Stimulated activated naive CD8-positive, alpha-beta T cell treated with anti-CD3 and anti-CD28 coated beads, Interleukin-15, amount 100 ng/mL, for 72 hours (primary cell): ENCODE measurements at places on chromosomes 16 and 17.

GRCh38 chr16:57998486-57998885 lies 2.0 kb downstream of the ZNF319 start:
- DNase-seq, result peak; percentile 25

- DNase-seq, result no peak
These were observed 34.3 kb downstream of the MYH3 start for GRCh38 chr17:10622617-10623485.

DNA sequence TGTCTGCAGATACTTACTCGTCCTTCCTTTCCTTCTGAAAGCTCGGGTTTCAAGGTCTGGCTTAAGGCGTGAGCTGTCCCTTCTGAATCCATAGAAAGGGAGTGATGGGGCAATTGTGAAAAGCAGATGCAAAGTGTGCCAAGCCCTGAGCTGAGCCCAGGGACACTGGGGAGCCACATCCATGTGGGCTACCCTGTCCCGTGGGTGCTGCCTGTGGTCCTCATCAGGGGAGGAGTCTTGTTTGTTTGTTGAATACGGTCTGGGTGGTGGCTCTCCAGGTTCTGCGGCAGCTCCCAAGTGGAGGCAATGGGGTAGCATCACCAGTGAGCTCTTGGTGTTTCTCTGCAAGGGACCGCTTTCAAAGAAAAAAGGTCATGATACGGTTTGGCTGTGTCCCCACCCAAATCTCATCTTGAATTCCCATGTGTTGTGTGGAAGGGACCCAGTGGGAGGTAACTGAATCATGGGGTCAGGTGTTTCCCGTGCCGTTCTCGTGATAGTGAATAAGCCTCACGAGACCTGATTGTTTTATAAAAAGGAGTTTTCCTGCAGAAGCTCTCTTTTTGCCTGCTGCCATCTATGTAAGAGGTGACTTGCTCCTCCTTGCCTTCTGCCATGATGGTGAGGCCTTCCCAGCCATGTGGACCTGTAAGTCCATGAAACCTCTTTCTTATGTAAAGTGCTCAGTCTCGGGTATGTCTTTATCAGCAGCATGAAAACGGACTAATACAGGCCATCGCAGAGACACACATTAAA lies 1.0 kb upstream of the ALG1 start:
- no peak for DNase-seq

DNA sequence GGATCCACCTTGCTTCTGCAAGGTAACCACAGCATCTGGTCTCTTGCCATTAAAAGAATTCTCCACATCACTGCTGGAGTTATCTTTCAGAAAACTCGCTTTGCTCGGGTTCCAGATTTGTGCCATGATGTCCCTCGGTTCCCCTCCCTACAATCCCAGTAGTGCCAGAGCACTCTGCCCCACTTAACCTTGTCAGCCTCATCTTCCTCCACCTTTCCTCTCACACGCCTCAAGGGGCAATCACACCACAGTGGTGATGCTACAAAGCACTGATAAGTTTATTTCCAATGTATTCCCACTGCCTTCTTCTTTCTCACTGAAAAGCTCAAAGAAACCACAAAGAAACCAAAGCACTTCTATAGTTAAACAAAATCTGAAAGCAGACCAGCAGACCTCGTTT lies 11.4 kb upstream of the CDRT4 start:
- no peak for DNase-seq

DNA sequence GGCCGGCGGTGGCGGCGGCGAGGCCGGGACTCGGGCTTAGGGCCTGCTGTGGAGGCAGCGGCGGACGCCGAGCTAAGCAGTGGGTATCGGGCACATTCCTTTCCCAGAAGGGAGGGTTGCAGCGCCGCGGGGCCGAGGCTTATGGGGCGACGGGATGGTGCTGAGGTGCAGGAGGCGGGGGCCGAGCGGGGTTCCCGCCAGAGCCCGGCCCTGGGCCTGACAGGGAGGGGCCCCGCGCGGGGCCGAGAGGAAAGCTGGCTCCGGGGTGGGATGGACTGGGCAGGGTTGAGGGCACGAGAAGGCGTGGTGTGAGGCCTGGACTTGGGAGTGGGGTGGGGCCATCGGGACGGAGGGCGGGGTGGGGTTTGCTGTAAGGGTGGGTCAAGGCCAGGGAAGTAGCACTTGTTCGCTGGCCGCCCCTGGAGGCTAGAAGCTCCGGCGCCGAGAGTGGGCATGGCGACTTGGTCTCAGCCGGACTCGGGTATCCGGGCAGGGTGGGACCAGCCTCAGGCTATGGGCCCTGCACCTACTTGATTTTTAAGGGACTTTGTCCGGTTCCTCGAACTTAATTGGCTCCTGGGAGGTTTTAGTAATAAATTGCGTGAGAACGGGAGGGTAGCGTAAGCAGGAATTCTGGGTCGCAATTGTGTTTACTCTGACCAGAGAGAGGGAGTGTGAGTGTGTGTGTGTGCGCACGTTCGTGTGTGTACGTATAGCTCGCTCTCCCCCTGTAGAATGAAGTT lies 396 bp downstream of the NFE2L1 start:
- peak; percentile 50 for DNase-seq

- DNase-seq, result no peak
These were observed 20.2 kb downstream of the CRISPLD2 start for GRCh38 chr16:84839956-84840355.

DNA sequence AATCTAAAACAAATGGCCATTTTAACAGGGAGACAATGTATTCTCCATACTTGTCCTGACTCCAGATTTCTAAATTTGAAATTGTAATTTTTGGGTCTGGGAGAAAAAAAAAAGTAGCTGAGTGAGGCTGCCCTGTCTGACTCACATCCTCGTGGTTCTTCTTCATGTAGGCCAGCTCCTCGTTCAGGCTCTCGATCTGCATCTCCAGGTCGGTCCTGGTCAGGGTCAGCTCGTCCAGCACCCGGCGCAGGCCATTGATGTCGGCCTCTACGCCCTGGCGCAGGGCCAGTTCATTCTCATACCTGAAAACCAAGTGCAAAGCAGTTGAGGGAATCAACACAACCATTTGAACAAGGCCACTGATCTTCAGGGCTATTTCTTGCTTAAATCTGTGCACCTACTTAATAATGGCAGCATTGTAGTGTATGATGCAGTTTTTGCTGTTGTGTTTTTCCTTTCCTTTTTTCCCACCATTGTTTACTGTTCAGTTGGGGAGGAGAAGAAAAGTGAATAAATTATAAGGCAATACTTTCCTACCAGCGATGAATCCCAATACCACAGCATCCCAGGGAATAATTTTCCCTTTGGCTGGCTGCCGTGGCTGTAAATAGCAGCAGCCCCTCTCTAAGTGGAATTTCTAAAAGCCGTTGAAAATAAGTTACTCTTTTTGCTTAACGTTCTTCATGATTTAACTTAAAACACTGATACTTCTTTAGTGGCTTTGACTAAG lies 2.2 kb downstream of the KRT12 start:
- no peak for DNase-seq

- no peak for DNase-seq
These were observed 211.2 kb downstream of the IRF8 start for GRCh38 chr16:86110134-86110533.

DNA sequence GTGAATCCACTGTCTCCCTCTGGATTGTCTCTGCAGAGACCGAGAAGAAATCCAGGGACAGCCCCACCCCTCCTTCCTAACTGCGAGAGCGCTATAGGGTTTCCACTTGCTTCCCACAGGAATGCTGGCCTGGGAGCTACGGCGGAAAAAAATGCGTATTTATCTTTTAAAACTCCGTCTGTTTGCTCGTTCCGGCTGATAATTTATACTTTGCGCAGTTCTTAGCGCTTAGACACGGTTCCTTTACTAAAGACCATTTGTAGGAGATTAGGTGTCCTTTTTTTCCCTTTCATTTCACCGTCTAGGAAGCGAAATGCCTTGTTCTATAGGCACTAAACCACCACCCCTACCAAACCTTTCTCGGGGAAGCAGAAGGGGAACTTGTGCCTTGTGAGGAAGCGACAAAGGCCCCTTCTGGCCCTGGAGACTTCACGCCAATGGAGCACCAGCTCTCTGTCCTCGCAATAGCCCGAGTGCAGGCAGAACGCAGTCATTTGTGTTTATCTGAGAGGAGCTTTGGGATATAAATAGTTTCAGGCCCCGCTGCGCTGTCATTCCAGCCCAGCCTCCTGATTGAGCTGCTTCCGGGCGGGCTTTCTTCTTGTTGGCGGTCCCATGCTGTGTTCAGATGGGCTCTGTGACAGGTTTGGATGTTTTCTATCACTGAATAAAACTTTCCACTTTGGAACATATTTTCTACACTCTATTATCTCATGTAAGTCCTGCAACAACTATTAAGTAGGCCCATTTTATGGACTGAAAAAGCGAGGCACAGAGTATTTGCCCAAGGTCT lies 791 bp upstream of the SUPT4H1 start:
- DNase-seq, result no peak

DNA sequence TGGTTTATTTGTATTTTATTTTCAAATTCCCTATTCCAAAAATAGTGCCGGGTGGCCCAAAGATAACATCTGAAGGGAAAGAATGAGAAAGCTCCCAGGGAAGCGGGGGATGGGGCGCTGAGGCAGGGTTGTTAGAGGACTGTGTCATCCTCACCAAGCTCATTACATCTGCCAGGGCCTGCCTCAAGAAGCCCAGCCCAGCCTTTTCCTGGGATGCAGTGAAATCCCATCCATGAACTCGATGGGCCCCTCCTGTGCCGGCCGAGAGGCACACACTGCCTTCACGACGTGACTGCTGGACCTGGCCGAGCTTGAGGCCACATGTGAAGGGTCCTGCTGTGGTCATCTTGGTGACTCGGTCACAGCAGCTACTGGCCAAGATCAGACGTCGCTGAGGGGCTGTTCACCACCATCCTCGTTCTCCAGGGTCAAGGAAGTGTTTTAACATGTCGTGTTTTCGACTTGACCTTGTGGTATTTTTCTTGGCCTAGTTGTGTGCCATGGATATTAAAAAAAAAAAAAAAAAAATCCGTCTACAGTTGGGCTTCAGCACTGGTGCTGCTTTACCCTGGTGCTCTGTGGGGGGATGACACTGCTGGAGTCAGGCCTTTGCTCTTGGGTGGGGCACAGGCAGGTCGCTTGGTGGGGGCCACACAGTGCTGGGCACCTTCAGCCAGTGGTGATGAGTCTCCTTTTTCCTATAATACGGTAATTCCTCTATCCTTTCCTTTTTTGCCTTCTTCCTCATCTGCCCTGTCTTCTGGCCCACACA lies 4.9 kb downstream of the TIMM22 start:
- DNase-seq, result no peak

GRCh38 chr16:56679818-56680217 lies 2.5 kb upstream of the MT1X start:
- peak; percentile 41 for DNase-seq

DNA sequence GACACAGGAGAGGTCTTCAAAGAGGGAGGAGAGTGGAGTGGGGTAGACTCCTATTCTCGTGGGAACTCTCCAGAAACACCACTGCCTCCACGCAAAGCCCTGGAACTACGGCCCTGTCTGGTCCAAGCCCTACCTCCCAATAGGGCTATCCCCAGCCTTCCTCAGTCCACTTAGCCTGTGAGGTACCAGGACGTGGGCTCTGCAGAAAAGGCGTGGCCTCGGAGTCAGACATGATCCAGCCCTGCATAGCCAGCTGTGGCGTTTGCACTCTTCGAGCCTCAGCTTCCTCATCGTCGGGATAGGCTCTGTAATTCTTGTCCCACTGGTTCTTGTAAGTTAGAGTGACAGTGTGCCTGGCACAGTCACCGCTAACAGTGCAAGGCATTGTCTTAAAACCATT lies 13.8 kb downstream of the ENDOV start:
- no peak for DNase-seq

DNA sequence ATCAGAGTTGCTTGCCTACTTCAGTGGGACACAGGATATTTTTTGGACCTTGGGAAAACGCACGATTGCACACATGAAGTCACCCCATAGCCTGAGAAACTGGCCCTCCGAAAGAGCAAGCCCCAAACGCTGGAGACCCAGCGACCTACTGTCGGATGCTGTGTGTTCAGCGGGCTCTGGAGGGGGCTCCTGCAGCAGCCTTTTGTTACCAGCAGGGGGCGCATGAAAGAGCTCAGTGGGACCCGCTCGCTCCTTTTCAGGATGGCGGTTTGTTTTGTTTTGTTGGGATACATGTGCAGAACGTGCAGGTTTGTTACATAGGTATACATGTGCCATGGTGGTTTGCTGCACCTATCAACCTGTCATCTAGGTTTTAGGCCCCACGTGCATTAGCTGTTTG lies 28.4 kb downstream of the MYH3 start:
- DNase-seq, result no peak

DNA sequence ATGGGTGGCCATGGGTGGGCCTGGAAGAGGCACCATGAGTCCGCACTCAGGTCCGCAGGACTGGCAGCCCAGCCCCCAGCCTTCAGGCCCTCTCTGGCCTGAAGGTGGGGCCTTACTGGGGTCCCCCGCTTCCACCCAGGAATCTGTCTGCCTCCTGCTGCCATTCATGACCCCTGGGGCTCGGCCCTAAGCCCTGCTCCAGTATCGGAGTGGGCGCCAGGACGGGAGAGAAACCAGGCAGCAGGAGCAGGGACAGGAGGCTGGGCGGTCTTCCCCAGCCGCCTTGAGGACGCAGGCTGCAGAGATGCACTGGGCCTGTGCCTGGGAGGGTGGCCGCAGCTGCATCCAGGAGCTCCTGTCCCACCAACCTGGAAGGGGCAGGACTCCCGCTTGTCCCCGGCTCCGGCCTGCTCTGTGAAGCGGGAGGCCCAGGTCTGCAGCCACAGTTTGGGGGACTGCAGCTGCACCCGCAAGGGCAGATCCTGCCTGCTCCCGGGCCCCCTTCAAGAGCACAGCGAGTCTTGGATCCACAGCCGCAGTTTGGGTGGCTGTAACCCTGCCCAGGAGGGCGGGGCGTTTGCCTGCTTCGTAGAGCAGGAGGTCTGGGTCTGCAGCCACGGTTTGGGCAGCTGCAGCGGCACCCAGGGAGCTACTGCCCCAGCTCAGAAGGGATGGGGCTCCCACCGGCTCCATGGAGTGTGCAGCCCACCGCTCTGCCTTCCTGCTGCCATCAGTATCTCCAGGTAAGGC lies 81.8 kb upstream of the DNAJA2 start:
- DNase-seq, result no peak

DNA sequence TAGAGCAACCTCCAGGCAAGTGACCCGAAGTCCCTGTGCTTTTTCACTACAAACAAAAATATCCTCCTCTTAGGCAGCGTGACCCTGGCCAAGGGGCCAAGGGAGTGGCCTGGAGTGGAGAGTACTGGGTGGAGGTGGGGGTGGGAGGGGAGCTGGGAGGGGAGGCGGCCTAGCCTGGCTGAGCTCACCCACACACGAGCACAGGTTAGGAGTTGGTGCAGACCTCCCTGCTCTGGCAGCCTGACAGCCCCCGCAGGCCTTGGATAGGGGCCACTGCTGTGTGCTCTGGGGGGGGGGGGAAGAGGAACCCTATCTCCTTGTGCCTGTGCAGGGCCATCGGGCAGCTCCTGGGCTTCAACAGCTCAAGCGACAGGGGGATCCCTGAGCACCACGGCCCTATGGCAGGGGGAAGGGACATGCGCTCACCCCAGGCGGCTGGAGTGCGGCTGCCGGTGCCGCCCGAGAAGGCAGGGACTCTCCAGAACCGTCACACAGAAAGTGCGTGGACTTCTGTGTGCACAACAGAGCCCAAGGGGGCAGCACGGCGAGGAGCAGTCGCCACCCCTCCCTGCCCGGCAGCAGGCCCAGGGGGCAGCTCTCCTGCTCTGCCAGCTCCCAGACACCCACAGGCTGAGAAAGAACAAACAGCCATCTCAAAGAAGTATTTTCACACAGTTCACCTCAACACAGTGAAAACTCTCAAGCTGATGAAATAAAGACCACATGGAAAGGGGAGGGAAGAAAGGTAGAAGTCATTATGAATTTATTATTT lies 13.3 kb downstream of the SLC16A3 start:
- DNase-seq, result no peak
